CD4-positive, alpha-beta T cell treated with Interleukin-21 for 1 hour (primary cell): ENCODE measurements at places on chromosomes 2 and 18.

- no peak for DNase-seq
Measured at GRCh38 chr18:29140590-29140989, 963.7 kb upstream of the CDH2 start.

DNA sequence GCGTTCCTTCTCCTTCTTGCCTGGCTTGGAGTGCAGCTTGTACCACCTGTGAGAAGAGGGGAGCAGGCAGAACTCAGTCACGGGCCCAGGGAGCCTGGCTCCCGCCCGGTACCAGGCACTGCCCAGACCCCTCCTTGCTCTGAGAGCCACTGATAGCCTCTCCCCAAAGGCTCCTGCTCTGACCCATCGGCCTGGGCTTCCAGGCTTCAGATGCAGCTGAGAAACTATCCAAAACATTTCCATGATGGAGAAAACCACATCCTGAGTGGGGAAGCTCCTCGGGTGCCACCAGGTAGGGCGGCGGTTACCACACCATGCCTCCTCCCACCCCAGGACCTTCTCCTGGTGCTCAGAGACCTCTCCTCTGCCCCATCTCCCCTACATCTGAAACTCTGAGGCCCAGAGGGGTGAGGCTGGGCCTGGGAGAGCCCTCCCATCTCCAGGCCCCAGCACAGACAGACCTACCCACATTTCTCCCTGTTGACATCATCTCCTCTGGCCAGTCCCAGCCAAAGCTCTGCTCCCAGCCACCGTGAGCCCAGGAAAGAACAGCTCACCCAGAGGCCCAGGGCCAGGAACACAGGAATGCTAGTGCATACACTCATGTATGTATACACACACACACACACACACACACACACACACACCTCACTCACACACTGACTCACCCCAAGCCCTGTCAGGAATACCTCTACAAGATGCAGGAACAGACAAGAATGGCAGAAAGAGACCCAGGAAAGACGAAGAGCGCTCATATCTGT lies 17.9 kb upstream of the SFXN5 start:
- no peak for DNase-seq

DNA sequence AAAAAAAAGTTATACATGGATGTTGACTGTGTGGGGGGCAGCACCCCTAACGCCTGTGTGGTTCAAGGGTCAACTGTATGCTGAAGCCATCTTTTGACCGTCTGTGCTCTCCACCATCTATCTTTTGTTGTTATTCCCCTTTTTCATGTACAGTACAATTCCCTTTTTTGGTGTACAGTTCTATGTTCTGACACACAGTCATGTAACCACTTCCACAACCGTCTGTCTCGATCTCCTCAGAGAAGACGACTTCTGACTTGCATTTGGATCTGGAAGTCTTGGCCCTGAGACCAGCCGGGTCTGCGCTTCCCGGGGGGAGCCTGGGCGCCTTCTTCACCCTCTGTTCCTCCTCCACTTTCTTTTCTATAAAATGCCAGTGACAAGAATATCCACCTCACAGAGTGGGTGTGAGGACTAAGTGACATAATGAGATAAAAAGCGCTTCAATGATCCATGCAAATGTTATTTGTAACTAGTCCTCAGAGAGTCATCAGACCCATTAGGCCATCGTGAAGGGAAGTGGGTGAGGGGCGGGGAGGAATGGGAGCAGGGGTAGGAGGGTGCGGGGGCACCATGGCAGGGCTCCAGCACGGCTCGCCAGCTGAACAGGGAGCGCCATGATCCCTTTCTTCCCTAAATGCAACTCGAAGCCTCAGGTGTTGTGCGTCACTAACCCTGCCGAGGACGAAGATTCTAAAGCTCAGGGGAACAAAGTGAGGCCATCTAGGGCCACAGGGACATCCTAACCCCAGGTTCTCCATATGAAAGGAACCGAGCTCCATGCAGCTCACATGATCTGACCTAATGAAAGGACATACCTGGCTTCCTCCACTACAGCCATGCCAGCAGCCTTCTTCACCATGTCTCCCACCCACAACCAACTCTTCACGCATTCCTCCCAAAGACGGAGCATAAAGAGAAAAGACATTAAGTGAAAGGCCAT lies 16.6 kb downstream of the ADCY3 start:
- DNase-seq, result no peak

- DNase-seq, result no peak
Measured at GRCh38 chr2:44051593-44052347, 56.0 kb upstream of the LRPPRC start.

DNA sequence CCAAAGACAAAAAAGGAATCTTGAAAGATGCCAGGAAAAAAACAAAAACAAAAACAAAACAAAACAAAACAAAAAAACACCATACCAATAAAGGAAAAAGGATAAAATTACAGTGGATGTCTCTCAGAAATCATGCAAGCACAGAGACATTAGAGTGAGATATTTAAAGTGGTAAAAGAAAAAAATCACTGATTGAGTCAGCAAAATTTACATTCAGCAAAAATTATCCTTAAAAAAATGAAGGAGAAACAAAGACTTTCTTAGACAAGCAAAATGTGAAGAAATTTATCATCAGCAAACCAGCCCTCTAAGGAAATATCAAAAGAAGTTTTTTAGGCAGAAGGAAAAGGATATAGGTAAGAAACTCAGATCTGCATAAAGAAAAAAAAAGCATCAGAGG lies 10.2 kb upstream of the GKN1 start:
- DNase-seq, result no peak

GRCh38 chr2:43444989-43445645 lies 150.7 kb downstream of the THADA start:
- no peak for DNase-seq

GRCh38 chr2:226376516-226377180 lies 423.0 kb downstream of the IRS1 start:
- no peak for DNase-seq

DNA sequence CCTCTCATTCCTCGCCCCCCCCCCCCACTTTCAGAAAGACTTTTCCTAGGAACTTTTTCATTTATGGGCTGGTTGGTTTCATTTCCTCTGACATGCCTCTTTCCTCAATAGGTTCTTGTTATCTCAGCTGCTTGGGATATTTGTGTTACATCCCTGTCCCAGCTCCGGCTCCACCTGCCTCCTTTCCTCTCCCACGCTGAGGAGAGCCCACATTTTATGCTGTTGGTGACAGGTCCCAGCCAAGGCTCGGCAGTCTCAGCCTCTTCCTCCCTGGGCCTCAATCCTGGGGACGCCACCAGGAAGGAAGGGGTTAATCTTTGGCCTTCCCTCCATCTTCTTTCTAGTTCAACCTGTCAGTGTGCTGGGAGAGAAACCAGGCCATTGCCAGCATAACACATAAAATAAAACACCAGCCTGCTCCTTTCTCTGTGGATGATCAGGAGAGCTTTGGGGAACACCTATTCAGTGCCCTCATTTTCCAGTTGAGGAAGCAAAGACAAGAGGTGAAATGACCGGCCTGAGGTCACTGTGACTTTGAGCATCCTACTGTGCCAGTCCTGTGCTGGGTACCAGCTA lies 216.9 kb upstream of the TNP1 start:
- no peak for DNase-seq

DNA sequence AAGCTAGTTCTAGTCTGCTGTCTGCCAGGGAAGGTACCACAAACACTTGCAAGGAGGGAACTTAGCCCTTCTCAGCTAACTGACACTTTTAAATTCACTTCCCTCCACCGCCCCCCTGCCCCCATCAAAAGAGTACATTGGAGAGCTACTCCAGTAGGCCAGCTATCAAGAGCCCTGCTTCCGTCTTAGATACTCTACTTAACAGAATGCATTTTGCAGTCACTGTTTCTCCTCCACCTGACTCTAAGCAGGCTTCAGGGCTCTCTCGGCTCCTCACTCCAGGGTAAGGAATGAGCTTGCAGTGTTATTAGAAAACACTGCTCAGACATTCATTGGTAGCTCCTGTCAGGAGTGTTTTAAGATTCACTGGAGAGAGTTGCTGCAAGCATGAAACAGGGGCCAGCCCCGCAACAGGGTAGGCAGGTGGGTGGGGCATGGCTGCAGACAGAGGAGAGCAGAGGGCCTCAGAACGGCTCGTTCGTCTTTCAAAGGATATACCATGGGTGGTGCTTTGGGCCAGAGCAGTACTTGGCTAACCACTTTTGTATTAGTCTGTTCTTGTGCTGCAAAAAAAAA lies 35.3 kb upstream of the PDCL3 start:
- DNase-seq, result no peak

DNA sequence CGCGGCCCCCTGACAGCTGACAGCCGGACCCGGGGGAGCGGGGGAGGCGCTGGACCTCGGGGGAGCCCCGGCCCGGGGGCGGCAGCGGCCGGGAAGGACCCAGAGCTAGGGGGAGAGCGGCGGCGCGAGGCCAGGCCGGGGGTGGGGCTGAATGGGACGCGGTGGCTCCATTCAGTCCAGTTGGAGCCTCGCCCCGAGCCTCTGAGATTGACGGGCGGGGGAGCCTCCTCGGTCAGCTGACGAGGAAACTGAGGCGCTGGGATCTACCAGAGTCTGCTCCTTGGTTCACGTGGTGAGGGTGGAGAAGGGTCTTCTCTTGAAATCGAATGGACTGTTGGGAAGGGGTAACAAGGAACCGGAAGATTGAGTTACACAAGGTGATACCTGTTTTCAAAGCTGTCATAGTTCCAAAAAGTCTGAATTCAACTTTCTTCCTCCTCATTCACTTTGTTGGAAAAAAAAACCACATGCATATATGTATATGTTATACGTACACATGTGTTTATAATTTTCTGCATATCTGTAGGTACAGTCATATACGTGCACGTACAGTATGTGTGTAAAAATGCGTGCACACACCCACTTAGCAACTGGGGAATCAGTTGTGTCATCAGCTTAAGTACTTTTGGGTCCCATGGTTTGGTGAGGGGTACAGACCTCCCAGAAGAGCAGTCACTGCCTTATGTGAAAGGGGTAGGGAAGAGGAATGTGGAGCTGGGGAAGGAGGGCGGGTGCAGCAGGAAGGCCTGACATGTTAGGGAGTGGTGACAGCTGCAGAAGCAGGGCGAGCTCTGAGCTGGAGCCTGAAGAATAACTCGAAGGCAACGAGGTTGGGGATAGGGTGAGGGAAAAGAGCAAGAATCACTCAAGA lies 628 bp downstream of the PPP1R7 start:
- no peak for DNase-seq

DNA sequence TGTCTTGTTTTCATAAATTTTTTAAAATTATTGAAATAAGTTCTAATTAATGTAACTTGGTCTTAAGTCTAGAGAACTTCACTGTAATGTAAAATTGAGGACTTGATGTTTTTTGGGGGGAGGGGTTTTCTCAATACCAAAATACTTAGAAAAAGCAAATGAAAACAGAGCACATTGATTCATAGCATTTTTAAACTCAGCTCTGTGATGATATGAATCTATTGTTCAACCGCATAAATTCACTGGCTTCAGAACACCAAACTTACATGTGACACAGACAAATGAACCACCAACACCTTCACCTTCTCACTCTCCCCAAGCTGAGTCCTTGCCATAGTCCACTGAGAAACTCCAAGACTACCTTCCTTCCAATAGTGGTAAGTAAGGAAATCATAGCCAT lies 108.2 kb downstream of the ZNF521 start:
- DNase-seq, result no peak

DNA sequence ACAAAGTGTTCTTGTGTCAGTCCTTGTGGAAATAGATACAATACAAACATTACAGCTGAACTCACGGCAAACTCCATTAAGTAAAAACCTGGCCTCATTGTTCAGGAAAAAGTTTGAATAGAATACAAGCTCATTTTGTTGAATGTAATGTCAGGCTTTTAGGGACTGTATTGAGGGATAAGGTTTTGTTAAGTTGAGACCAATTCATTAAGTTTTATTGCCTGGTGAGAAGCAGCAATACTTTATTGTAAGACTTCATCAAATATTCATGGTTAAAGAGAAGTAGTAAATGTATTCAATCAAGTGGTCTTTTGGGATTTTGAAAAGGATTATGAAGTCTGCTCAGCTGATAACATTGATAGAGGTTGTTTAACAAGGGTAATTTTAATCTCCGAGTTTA lies 35.4 kb upstream of the METAP1D start:
- no peak for DNase-seq

GRCh38 chr18:41618147-41618546 lies 336.9 kb upstream of the PIK3C3 start:
- DNase-seq, result no peak

DNA sequence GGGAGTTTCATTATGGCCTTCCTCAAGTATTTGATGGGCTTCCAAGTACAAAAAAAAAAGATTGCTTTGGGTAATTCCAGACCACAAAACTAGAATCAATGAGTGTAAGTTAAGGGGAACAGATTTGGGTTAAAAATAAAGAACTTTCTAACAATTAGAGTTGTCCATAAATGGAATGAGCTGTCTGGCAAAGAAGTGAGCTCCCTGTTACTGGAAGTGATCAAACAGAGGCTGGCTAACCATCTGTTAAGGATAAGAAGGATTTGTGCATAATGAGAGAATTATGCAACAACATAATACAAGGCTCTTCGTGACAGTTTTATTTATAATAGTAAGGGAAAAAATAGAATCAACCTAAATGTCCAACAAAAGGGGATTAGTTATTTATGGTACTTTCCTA lies 44.6 kb upstream of the ACVR1 start:
- no peak for DNase-seq

- DNase-seq, result no peak
Measured at GRCh38 chr18:27314996-27315395, 129.9 kb upstream of the CHST9 start.

DNA sequence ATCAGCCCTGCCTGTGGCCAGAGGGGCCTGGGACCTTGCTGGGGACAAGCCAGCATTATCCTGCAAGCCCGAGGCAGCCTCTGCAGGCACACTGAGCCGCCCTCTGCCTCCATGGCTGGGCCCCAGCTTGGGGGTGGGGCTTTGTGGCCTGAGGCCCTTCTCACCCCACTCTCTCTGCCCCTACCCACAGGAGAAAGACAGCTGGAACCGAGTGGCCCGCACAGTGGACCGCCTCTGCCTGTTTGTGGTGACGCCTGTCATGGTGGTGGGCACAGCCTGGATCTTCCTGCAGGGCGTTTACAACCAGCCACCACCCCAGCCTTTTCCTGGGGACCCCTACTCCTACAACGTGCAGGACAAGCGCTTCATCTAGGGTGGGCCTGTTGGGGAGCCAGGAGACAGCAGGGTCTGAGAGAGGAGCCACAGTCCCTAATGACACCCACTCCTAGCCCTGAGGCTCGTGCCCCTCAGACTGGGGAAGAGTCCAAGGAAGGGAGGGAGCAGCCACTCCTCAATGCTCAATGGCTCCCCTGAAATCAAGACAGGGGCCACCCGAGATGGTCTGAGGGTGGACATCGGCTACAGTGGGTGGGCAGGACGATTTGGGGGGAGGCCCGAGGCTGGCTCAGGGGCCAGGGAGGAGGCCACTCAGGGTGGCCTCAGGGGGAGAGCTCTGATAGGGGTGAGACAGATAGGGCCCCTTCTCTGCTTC lies 4.4 kb upstream of the CHRNG start:
- no peak for DNase-seq

DNA sequence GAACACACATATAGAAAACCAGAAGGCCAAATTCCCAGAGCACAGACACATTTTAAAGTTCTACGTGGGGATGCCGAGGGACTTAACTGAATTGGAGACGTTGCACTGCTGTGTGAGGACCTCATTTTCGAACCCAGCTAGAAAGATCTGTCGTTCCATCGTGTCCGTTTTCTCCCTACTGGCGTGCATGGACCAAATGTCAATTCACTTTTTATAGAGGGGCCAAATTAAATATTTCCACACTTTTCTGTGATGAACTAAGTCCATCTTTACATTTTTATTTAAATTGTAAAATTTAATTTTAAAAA lies 692 bp upstream of the TSHZ1 start:
- no peak for DNase-seq

GRCh38 chr2:64934530-64934929 lies 54.7 kb upstream of the SLC1A4 start:
- no peak for DNase-seq
